CD4-positive, alpha-beta T cell (primary cell): ENCODE measurements at places on chromosomes 12 and 14.

DNA sequence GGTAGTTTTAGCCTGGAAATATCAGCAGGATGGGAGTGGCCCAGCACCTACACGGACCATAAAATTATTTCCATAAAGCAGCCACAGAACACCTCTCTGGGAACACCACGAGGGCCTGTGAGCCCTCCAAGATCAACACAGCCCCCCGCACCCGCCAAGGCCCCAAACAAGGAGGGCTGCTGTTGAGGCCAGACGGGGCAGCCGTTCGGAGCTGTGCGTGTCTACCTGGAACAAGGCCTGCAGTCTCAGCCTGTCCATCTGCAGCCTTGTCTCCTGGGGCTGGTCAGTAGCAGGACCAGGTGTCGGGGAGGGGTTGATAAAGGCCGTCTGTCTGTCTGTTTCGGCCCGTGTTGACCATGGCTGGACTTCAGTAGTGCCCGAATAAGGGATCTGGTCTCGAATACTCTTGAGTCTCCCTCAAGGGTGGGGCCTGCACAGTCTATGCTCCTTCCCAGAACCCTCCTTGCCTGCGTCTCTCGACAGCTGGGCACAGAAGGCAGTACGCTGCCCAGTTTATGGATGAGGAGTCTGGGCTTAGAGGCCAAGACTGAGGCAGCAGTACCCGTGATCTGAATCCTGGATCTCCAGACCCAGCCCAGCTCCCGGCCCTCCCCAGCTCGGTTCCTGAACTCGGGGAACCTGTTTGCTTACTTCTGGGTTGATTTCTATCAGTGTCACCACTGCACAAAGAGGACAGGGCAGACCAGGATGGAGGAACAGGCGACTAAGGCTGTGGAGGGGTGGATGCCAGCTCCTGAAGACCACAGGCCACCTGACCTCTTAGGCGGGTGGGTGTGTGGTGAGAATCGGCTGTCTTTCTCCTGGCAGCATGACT lies 23.1 kb upstream of the DLK1 start:
- no peak for DNase-seq

DNA sequence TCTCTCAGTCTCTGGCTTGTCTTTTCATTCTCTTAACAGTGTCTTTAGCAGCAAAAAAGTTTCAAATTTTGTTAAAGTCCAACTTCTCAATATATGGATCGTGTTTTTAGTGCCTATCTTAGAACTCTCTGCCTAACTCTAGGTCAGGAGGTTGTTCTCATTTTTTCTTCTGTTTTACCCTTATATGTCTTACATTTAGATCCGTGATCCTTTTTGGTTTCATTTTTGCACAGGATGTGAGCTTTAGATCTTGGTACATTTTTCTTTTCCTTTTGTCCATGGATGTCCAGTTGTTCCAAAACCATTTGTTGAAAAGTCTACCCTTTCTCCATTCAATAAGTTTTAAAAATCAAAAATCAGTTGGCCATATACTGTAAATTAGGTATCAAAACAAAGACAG lies 6.8 kb downstream of the VRK1 start:
- DNase-seq, result no peak

DNA sequence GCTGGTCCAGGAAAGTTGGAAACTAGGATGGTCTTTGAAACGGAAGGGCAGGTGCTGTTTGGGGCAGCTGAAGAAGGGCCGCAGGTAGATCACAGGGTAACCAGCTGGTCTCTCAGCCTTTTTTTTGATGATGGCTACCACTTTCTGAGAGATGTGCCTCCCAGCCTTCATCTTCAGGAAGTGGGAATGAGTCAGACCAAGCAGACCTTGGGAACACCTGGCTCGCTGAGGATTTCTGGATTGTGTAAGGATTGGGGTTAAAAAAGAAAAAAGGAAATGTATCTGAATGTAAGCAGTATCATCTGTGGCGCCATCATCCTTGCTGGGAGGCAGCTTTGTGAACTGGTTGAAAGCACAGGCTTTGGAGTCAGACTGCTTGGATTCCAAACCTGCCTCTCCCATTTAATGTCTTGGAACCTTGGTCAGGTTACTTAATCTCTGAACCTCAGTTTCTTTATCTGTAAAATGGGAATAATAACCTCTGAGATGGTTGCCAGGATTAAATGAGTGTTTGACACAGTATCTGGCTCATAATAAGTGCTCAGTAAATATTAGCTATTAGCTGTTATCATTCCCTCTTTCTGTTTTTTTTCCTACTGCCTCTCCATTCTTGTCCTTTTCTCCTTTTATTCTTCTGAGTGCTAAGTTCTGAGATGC lies 1.7 kb downstream of the PRPF40B start:
- no peak for DNase-seq

DNA sequence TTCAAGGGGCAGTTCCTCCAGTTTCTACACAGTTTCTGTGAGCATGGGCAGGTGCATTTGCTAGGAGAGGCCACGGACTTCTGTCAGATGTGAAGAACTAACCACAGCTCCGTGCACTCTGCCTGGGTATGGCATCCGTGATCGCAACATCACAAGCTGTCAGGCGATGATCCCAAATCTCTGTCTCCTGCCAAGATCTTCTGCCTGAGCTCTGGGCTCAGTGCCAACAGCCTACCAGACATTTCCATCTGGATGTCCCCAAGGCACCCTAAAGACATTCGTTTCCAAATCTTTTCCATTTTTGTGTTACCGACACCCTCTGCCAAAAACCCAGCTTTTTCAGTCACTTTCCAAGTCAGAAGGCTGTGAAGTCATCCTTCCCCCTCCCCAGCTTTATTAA lies 292.1 kb downstream of the GLT1D1 start:
- DNase-seq, result no peak

DNA sequence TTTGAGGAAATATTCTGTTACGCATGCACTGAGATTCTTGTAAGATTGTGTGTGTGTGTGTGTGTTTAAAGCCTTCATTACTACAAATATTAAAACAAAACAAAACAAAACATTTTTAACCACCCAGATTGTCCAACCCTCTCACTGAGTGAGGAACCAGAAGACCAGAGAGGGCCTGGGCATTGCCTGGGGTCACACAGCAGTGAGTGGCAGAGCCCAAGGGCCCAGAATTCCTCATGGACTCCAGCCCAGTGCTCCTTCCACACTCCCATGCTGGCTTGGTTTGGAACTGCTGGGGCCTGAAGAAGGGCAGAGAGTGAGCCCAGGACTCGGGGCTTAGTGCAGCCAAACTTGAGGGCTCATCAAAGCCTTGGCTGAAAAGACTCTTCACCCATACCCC lies 1.6 kb upstream of the OTUB2 start:
- no peak for DNase-seq

GRCh38 chr12:131114271-131114670 lies 160.6 kb downstream of the ADGRD1 start:
- no peak for DNase-seq

DNA sequence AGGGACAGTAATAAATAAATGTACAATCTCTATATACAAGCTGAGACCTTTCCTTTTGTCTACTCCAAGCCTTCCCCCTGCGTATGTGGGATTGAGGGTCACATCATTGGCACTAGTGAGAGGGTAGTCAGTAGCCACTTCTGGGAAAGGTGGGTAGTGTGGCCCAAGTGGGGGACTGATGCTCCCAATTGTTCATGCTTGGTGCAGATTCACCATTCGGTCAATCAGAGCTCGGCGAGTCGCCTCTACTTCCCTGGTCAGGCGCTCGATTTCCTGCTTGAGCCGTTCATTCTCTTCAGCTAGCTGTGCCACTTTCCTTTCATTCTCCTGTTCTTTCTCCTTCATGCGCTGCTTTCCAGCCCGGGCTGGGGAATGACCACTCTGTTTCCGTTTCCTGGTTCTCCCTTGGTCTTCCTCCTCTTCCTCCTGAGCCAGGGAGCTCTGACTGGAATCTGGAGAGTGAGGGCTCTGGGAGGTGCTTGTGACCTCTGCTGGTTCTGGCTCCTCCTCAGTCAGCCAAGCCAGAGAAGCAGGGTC lies 3.6 kb downstream of the DDIT3 start:
- DNase-seq, result no peak

DNA sequence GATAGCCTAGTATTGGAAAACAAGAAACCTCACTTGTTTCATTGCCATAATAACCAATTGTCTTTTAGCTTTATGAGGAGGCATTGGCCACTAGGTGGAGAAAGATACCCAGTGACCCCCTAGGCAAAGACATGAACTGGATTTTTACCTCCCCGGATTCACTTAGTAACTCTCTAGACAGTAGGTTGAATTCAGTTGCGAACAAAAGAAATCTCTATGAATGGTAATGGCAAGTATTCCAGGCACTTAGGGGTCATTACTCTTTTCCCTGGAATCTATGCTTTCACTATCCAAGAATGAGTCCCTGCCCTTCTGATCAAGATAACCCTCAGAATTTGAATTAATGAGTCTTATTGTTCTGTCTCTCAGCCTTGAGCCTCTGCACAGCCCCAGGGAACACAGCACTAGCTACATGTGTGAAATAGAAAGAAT lies 29.5 kb upstream of the RHOJ start:
- DNase-seq, result no peak

GRCh38 chr12:30999723-31000122 lies 73.2 kb downstream of the TSPAN11 start:
- no peak for DNase-seq

DNA sequence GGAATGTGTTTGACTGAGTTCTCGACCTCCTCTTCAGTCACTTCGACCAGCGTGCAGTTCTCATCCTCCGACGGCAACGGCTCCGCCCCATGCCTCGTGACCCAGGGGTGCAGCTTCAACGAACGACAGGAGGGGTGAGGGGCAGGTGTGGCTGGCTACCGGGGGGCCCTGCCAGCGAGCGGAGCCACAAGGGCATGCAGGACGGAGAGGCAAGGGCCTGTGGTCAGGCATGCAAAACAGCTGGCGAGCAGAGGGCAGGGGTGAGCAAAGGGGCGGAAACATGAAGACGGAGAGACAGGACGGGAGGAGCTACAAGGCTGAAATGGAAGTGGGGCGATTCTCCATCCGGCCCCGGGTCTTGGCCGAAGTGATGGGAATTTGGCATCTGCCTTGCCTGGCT lies 38.7 kb downstream of the P2RX4 start:
- DNase-seq, result no peak

DNA sequence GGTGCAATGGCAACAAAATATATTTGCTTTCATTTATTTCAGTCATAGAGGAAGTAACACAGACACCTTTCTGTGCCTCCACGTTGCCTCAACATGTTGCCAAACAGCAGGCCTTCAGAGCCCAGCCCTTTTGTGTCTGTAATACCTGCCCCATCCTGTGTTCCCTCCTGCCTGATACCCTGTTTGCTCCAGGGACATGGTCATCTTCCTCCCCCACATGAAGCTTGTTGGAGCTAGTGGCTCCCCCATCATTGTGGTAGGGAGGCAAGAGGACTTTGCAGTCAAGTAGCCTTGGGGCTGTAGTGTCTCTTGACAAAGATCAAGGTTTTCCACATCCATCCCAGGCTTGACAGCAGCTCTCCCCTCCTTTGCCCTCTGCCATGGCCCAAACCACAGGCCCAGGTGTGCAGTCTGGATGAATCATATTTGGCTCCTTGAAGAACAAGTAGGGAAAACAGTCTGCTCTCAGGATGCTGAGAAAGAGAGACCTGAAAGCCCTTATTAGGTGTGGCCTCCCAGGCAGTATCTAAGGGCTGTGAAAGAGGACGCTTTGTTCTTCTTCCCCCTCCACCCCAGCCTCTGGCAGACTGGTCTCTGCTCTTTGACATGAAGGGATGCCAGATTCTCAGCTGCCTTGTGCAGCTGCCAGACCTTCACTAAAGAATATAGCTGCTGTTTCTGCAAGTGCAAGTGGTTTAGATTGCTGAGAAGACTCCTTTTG lies 329.0 kb downstream of the C12orf75 start:
- DNase-seq, result no peak

DNA sequence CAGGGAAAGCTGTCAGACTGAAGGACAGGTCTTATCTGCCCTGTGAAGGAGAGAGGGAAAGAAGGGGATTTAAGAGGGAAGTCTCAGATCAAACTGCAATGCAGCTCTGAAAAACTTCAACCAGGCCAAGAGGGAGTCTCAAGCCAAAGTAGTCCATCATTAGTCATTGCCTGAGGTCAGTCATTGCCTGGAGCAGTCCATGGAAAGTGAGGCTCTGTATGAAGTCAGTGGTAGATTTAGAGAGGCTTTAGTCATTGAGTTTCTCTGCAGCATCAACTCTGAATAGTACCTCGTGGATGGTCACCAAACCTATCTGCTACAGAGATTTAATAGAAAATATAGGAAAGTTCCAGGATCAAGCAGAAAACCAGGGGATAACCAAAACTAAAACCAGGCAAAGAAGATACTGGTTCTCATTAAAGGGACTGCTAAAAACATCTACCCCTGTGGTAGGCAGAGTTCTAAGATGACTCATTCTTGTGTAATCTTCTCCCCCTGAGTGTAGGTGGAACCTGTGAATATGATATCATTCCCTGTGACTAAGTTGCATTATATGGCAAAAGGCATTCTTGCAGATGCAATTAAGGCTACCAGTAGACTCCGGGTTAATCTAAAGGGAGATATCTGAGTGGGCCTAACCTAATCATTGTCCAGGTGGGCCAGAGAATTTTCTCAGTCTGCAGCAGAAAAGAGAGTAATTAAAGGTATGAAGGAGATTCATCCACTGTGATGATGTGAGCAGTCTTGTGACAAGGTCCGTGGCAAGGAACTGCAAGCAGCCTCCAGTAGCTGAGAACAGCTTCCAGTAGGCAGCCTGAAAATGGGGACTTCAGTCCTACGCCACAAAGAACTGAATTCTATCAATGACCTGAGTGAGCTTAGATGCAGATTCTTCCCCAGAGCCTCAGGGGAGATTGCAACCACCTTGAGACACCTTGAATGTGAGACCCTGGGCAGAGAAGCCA lies 123.1 kb downstream of the GALC start:
- DNase-seq, result no peak
